Endothelial cell (in vitro differentiated cells): ENCODE measurements at places on chromosomes 2 and 18.
A peak's percentile ranks its signal among the peaks of the same experiment; 100 is the strongest.

DNA sequence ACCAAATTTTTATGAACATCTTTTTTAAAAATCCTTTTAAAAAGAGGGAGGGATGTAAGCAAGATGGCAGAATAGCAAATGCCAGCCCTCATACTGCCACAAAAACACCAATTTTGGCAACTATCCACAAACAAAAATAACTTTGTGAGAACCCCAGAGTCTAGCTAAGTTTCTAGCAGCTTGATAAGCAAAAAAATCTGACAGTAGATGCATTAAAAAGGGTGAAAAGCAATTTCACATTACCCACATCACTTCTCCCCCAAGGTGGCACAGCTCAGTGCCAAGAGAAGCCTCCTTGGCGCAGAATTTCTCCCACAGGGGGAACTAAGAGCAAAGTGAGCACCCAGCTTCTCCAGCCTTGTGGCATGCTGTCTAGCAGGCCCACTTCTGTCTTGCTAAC lies 74.6 kb downstream of the L3MBTL4 start:
- no peak overlapping the region for H3K4me3 ChIP-seq
- DNase-seq, result no peak
- no peaks in the 10 kb centered on the region for H3K36me3 ChIP-seq
- peaks cover 2% of the 10 kb centered on the region for H3K27me3 ChIP-seq

GRCh38 chr2:236988690-236989624 lies 96.7 kb upstream of the COPS8 start:
- H3K4me3 ChIP-seq, result no peak overlapping the region
- no peak overlapping the region for H3K27ac ChIP-seq
- H3K36me3 ChIP-seq, result no peaks in the 10 kb centered on the region
- H3K27me3 ChIP-seq, result peaks cover 4% of the 10 kb centered on the region

- H3K4me3 ChIP-seq, result no peak overlapping the region
- DNase-seq, result no peak
- H3K36me3 ChIP-seq, result no peaks in the 10 kb centered on the region
- H3K27me3 ChIP-seq, result peaks cover 6% of the 10 kb centered on the region
- peaks cover 9% of the 10 kb centered on the region for H3K4me1 ChIP-seq
These were observed 127.8 kb downstream of the NXPH2 start for GRCh38 chr2:138652378-138652777.

DNA sequence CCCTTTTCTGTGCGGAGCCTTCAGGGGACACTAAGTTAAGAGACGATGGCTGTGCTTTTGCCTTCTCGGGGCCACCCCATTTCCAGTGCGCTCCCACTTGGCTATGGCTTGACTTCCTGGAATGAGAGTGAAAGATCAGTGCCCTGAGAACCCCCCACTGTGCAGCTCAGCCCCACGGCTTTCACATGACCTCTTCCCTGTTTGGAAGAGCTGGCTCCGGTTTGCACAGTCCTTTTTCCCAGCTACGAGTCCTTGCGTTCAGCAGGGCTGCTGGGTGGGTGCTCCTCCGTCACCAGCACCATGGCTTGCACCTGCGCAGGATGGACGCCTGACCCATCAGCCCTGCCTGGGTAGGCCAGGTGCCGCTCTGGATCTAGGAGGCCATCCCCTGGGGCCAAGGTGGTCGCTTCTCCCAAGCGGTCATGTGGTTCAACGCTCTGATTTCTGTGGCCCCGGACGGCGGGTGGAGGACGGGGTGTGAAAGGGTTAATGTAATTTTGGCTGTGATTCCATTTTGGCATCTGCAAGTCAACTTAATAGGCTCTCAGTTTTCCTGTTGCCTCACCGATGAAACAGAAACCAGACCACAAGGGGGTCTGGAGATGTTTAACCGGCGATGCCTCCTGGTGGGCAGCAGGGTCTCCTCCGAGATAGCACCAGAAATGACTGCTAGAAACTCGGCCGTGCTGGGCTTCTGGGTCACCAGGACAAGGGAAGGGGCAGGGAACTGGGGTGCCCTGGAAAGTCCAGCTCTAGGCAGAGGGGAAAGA lies 113.1 kb upstream of the HAAO start:
- no peaks in the 10 kb centered on the region for H3K36me3 ChIP-seq
- H3K4me3 ChIP-seq, result no peak overlapping the region
- peaks cover 5% of the 10 kb centered on the region for H3K27me3 ChIP-seq
- H3K4me1 ChIP-seq, result peaks cover 24% of the 10 kb centered on the region
- no peak overlapping the region for H3K27ac ChIP-seq
- DNase-seq, result no peak

DNA sequence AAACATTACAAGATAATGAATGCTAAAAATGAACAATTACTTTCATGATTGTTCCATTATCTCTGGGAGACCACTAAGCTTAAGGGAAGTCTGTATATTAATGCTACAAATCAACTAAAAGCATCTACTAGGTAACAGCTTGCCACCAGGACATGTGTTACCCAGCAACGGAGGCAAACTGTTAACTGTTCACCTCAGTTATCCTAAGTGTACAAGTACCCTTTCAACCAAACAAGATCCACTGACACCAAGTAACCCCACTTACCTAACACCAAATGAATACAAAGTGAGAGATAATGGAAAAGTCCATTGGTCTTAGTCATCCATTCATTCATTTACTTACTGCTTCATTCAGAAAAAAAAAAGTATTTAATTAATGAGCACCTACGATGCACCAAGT lies 54.7 kb upstream of the KIDINS220 start:
- peak overlapping the region; percentile 58 for H3K27ac ChIP-seq
- H3K4me3 ChIP-seq, result no peak overlapping the region
- peaks cover 45% of the 10 kb centered on the region for H3K4me1 ChIP-seq
- H3K36me3 ChIP-seq, result peaks cover 25% of the 10 kb centered on the region
- H3K27me3 ChIP-seq, result peaks cover 2% of the 10 kb centered on the region
- no peak for DNase-seq

DNA sequence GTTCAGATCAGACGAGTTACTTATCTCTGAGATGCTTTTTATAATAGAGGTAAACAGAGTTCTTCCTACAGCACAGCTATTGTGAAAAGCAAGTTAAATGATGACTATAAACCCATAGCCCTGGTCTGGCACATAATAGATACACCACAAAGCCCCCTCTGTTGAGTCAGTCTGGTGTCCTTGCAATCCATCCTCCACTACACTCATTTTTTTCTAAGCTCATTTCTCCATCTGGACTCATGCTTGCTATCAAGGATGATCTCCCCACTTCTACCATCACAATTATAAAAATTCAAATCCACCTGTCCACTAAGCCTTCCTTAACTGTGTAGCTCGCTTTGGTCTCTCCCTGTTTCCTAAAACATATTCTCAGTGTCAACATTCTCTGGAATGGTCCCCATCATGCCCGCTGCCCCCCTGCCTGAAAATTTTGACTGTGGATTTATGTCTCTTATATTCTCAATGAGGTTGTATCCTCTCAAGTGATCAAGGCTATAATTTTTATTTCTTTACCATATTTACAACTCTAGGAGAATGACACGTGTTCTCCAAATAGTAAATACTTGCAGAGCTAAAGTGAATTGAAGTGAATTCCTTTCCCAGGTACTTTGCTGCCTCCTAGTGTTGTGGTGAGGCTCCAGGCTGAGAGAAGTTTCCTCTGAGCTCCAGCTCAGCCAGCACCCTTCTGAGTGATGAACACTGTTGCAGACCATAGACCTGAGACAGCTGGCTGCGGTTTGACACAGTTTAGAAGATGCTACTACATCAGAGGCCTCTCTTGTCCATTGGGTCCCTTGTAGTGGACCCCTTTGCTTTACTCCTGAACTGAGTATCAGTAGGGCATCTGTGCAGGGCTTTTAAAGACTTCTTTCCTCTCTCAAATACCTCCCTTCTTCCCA lies 108.7 kb downstream of the DPP10 start:
- H3K27me3 ChIP-seq, result no peaks in the 10 kb centered on the region
- H3K4me1 ChIP-seq, result no peaks in the 10 kb centered on the region
- peak; percentile 54 for DNase-seq
- no peaks in the 10 kb centered on the region for H3K36me3 ChIP-seq

- H3K27me3 ChIP-seq, result no peaks in the 10 kb centered on the region
- no peak overlapping the region for H3K4me3 ChIP-seq
- no peak overlapping the region for H3K27ac ChIP-seq
- H3K36me3 ChIP-seq, result no peaks in the 10 kb centered on the region
These were observed 128.0 kb downstream of the GPD2 start for GRCh38 chr2:156563994-156564753.

DNA sequence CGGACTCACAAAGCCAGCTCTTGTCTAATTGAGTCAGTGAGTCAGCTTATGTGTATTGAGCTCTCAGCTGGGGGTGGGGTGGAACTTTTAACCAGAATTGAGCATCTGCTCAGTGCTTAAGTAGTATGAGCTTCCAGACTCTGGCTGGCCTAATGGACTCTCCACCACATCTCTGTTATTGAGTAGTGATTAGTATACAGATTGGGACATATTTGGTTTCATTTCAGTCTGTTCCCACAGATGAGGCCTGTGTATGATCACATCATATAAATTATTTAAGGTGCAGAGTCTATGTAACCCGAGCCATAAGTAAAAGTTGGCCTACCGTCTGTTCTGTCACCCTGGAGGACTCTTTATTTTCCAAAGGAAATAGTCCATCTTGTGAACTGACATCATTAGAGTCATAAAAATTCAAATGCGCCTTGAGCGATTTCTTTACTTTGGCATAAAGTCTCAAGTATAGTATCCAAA lies 152.1 kb downstream of the THSD7B start:
- no peak for DNase-seq
- H3K36me3 ChIP-seq, result peaks cover 7% of the 10 kb centered on the region

DNA sequence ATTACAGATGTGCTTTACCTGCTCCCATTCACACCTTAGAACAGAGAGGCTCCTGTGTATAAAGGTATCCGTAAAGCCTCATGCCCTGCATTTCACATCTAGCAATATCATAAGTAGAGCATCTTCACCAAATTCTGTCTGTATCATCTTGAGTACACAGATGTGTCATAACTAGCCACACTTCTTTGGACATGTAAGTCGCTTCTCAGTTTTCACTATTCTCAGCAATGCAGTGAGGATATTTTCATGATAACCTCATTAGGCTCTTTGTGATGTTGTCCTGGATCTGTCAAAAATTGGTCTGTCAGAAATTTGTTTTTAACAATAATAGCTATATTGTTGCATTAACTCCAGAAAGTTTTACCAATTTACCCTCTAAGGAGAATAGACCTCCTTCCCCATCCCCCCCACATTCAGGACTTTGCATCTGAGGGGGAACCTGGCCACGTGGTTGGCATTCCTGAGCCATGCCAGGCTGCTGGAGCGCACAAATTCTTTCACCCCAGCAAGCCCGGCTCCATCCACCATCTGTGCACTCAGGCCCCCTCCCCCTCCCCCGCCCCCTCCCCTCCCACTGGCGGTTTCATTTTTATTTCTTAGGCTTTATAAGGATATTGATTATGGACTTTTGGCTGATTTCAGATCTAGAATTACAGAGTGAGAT lies 34.1 kb downstream of the AGAP1 start:
- no peaks in the 10 kb centered on the region for H3K4me1 ChIP-seq
- H3K36me3 ChIP-seq, result no peaks in the 10 kb centered on the region
- no peak overlapping the region for H3K27ac ChIP-seq
- no peak for DNase-seq
- no peaks in the 10 kb centered on the region for H3K27me3 ChIP-seq
- H3K4me3 ChIP-seq, result no peak overlapping the region

- H3K4me1 ChIP-seq, result peaks cover 5% of the 10 kb centered on the region
- H3K27ac ChIP-seq, result no peak overlapping the region
- peaks cover 34% of the 10 kb centered on the region for H3K36me3 ChIP-seq
- H3K4me3 ChIP-seq, result no peak overlapping the region
These were observed 311.1 kb upstream of the RAB12 start for GRCh38 chr18:8298186-8298585.

DNA sequence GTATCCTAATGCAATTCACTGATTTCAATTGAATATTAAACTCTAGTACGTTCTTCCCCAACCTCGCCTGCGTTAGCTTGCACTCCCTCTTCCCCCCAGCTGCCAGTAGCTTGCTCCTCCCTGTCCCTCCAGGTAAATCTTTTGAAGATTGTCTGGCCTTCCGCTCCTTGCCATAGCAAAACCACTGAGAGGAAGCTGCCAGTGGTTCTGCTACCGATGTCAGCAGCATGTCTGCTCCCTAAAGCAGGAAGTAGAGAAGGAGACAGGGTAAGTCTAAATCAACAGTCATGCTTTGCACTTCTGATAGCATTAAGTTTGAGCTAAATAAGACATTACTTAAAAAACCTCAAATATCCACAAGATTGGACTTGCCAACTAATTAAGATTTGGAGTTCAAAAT lies 89.1 kb downstream of the SCN2A start:
- no peak overlapping the region for H3K27ac ChIP-seq
- H3K36me3 ChIP-seq, result no peaks in the 10 kb centered on the region
- no peak overlapping the region for H3K4me3 ChIP-seq
- DNase-seq, result no peak

GRCh38 chr2:1415501-1415900 lies 2.2 kb downstream of the TPO start:
- DNase-seq, result no peak
- H3K27ac ChIP-seq, result no peak overlapping the region
- H3K4me3 ChIP-seq, result no peak overlapping the region
- H3K36me3 ChIP-seq, result no peaks in the 10 kb centered on the region
- H3K27me3 ChIP-seq, result peaks cover 7% of the 10 kb centered on the region

DNA sequence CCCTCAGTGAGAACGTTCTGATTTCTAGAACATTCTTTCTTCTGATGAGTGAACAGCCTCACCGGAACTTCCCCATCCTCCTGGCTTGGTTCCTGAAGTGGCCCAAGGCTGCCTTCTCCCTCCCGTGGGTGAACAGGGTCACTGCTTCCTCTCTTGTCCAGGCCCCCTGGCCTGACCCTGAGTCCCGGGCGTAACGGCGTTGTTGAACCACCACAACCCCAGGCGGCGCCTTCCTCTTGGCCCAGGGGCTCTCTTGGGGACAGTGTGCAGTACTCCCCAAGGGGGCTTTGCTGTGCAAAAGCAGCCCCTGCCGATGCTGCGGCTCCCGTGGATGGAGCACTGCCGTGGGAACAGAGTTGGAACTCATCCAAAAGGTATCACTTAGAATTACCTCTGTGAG lies 147.2 kb downstream of the TSN start:
- H3K27ac ChIP-seq, result no peak overlapping the region
- DNase-seq, result no peak
- H3K36me3 ChIP-seq, result no peaks in the 10 kb centered on the region
- no peak overlapping the region for H3K4me3 ChIP-seq
- peaks cover 6% of the 10 kb centered on the region for H3K27me3 ChIP-seq

GRCh38 chr2:124692216-124692615 lies 667.1 kb downstream of the CNTNAP5 start:
- no peak overlapping the region for H3K4me3 ChIP-seq
- peaks cover 10% of the 10 kb centered on the region for H3K36me3 ChIP-seq
- H3K4me1 ChIP-seq, result peaks cover 2% of the 10 kb centered on the region
- no peak overlapping the region for H3K27ac ChIP-seq
- DNase-seq, result no peak
